ENCODE measurements at places on chromosomes 1 and 21.

- DNase-seq = no peak
Observed at GRCh38 chr1:38005195-38006007, at the start of gene FHL3. TSS of gene FHL3 (minus strand) at chr1:38005514. CDS start at chr1:37999412, 6,102 bp downstream.

DNA sequence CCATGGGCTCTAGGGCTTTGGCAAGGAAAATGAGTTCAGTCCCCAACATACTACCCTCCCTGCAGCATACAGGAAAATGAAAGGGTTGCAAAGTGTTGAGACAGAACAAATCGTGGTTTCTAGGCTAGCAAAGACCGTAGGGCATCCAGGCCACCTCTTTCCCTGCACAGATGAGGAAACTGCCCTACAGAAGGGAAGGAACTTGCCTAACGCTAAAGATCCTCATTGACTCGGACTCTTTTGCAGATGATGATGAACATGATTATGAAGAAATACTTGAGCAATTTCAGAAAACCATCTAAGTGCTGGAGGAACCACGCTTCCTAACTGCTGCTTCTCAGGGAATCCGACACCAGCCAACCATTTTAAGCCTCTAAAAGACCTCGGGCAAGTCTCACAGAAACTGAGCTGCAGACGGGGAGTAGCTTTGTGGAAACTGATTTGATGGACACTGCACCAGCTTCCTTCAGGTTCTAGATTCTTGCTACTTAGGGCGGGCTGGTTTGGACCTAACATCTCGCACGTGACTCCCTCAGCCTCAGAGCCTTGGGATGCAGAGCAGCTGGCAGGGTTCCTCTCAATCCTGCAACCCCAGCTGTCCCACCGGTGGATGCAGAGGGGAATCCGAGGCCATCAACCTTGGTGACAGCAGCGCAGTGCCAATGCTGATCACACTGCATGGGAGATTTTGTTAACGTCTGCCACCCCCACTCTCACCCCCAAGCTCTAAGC, 13.4 kb downstream of the THEMIS2 start:
- no peak for DNase-seq

GRCh38 chr1:41241354-41241748, 755 bp downstream of the SCMH1 start:
- no peak for DNase-seq

DNA sequence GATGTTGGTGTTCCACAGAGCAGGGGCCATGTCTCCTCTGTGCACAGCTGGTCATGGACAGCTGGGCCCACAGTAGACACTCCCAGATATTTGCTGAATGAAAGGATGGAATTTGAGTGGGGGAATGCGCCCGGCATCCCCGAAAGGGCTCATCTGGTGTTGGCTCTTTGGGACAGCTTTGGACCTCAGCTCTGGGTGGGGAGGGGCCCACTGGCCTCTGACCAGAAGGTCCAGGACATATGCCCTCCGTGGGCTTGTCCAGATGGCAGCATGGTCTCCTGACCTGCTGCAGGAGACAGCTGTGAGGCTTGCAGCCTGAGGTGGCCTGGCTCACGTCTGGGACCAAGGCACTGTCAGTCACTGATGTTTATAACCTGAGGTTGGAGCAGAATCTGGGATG, 160.4 kb upstream of the AJAP1 start:
- DNase-seq = no peak

- no peak for DNase-seq
Observed at GRCh38 chr1:30406996-30407864, 316.2 kb downstream of the MATN1 start.

GRCh38 chr1:146013559-146013922, 8.0 kb downstream of the HJV start:
- no peak for DNase-seq

DNA sequence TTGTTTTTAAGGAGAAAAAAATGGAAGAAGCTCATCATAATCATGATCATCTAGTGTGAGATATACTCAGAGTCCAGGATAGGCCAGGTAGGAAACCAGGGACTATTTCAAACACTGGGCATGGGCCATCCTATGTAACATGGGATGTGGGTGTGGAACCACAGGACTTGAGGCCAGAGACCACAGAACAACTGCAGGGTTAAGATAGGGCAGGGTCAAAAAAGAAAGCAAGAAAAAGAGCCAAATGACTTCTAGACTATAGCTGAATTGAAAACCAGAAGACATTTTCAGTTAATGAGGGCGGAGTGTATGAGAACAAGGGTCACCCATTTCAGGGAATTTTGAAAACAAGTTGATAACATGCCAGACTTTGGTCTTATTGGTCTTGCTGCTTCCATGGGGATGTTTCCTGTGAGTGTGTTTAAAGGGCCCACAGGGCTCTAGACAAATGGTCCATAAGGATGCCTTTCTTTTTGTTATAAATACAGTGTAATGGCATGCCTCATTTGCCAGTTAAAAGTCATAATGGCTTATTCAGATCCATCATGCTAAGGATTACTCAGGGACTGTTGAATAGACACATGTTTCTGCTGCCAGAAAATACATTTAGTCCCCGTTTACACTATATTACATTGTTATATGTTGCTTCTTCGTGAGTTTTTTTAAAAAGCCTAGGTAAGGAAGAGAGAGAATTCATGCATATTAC, 182.0 kb upstream of the C21orf91 start:
- DNase-seq = no peak

GRCh38 chr1:115098979-115099692, 9.8 kb upstream of the TSPAN2 start:
- DNase-seq = no peak

GRCh38 chr1:8602471-8603219, 214.8 kb downstream of the RERE start:
- DNase-seq = no peak

DNA sequence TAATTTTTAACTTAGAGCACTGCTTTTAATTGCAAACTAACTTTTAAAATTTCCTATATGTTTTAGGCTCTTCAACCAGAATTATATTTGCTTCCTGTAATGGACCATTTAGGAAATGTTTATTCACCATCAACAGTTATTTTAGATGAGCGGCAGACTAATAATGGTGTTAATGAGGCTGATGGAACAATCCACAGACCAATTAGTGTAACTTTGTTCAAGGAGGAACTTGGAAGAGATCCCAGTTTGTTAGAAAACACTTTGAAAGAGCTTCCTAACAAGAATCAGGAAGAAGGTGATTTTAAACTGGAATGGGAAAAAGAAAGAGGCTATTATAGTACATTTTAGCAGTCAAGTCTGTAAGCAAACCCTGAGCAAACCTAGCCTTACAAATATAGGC, 19.4 kb upstream of the GNG5 start:
- no peak for DNase-seq

- peak; percentile 44 for DNase-seq
Observed at GRCh38 chr1:44030605-44031251, 534 bp downstream of the SLC6A9 start.

GRCh38 chr21:34836933-34837505, 168.2 kb downstream of the CLIC6 start:
- no peak for DNase-seq

DNA sequence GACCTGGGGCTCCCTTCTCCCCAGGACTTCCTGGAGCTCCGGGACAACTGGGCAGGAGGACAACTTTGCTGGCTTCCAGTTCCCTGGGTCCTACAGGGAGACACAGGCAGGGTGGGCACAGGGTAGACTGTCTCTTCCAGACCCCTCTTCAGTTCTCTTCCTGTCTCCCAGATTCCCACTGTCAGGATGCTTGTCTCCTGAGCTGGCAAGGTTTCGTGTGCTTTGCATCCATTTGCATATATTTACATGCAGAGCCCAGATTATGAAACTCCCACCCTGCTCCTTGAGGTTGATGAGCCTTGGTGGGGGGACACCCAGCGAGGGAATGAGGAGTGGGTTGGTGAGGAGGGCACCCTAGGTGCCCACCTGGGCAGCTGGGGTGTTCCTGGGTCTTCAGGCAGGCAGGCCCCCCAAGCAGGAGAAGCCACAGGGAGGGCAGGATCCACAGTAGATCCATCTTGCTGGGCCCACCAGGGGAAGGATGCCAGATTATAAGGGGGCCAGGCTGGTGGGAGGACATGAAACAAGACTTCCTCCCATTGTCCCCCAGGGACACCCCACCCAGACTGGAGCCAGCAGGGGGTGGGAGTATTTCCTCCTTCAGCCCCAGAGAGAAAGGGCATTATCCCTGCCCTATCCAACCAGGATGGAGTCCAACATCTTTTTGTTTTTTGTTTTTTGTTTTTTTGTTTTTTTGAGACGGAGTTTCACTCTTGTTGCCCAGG, at the start of gene FCN3:
Gene FCN3, minus strand, starts transcription at position 463 of the 725 bp plus-strand sequence. Its CDS starts 6 bp downstream, at position 457.
- no peak for DNase-seq

Data from NT2/D1 (cell line).